ENCODE measurements at places on chromosomes 1 and 21.

DNA sequence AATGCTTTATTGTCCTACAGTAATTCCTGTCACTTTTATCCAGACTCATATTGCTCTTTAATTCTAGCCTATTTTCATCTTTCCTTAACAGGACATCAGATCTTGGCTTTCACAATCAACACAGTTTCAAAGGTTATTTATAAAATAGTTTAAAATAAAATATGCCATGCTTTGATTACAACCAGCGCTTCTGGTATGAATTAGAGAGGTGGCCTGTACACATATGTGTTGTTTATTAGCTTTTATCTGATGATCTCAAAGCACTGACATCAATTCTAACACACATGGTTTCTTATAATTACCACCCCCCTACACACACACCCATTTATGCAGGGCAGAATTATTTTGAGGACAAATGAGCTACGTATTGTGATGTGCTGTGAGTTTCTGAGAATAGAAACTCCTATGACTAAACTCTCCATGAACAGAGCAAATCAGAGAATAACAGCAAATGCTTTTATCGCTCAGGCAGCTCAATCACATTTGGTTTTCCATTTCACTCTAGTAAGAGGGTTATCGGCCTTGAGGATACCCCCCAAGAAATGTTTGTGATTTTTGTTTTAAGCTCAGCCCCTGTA, 18.0 kb downstream of the CD247 start:
- no peak for DNase-seq

- DNase-seq: no peak
Measured at GRCh38 chr1:2594001-2594640, 7.5 kb downstream of the PRXL2B start.

DNA sequence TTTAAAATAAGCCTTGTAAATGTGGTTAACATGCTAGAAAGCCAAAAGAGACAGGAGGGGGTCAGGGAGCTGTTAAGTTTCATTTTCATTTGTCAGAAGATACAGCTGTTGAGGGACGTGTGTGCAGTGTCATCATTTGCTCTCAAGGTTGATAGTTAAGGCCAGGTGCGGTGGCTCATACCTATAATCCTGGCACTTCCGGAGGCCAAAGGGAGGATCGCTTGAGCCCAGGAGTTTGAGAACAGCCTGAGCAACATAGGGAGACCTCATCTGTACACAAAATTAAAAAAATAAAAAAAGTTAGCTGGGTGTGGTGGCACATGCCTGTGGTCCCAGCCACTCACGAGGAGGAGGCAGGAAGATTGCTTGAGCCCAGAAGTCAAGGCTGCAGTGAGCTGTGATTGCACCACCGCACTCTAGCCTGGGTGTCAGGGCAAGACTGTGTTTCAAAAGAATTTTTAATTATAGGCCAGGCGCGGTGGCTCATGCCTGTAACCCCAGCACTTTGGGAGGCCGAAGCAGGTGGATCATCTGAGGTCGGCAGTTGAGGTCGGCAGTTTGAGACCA, 22.7 kb downstream of the ZBTB8OS start:
- no peak for DNase-seq

DNA sequence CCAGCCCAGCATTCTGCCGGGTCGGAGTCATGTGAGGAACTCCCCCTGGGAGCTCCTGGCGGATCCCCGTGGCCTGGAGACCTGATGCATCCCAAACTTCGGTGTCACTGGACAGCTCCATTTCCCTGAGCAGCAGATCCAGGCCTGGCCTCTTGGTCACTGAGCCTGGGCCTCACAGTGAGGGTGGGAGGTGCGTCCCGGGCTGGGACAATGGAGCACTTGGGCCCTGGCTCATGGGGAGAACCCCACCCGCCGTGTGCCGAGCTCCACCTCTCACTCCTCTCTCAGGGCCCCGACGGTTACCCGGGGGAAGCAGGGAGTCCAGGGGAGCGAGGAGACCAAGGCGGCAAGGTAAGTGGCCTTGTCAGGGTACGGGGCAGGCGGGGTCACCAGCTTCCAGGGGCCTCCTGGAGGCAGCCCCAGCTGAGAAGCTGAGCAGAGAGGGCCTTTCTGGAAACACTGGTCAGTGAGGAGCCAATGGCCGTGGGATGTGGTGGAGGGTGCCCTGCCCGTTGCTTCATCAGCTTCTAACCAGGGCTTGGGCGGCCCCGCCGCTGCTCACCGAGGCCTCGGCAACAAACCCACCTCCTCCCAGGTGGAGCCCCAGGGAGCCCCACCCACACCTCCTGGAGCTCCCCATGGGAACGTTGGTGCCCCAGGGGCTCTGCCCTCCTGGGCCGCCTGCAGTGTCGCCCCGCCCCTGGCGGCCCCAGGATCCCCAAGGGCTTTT, 19.8 kb downstream of the COL6A2 start:
- no peak for DNase-seq

- DNase-seq: no peak
Measured at GRCh38 chr1:212458817-212459216, 26.1 kb downstream of the NENF start.

DNA sequence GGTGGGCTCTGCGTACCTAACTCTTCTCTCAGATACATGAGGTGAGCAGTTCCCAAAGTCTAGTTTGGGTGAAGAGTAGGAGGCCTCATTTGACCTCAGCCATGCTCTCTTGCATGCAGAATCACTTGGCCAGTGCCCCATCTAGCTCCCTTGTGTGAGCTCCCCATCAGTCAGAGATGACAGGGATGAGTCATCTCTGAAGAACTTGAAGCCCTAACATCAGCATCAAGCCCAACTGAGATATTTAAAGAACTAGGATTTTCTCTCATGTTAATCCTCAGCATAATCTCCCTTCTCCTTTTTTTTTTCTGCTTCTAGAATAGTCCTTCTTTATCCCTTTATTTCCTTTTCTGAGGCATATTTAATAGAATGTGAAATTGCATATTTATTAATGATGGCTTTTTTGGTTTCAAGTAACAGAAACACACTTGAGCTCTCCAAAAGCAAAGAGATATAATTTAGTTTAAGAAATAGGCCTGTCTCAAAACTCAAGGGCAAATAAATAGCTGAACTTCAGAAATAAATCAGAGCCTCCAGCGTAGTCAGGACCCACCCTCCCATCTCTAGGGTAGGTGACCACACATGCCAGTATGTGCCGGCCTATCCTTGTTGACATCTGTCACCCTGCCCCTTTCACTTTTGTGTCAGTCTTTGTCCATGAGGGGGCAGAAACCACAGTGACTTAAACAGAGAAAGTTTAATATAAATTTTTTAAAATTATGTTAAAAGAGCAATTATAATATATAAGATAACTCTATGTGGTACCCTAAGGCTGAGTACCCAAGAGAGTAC, 112.3 kb downstream of the TSEN15 start:
- no peak for DNase-seq

DNA sequence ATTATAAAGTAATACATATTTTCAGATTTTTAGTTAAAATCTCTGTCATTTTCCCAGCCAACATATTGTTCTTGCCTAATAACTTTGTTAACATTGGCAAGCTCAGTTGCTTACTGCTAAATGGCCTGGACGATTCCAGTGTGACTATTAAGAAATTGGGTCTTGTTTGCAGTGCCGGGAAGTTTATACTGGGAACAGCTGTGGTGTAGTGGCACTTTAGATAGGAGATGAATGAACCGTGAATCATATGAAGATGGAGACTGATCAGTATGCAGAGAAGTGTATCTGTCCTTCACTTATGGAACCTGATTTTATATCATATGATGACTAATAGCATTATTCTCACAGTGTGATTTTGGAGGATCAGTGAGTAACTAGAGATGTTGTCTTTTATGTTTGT, 3.3 kb downstream of the CHRM3 start:
- DNase-seq: no peak

DNA sequence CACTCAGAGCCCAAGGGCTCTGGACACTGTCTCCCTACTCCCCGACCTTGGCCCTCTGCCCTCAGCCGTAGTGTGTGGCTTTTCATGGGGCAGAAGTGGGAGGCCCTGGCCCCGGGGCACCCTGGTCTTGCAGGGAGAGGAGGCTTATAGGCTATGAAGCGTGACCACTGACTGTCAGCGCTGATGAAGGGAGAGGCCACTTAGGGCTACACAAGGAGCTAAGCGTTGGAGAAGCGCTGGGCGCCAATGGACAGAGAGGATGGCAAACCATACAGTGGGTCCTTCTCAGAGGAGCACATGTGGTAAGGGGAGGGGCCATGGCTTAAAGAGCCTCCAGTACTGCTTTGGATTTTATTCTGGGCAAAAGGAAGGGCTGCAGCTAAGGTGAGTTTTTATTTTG, 7.9 kb downstream of the CRABP2 start:
- DNase-seq: no peak

- DNase-seq: no peak
Measured at GRCh38 chr1:228653748-228654147, 81.5 kb upstream of the RHOU start.

DNA sequence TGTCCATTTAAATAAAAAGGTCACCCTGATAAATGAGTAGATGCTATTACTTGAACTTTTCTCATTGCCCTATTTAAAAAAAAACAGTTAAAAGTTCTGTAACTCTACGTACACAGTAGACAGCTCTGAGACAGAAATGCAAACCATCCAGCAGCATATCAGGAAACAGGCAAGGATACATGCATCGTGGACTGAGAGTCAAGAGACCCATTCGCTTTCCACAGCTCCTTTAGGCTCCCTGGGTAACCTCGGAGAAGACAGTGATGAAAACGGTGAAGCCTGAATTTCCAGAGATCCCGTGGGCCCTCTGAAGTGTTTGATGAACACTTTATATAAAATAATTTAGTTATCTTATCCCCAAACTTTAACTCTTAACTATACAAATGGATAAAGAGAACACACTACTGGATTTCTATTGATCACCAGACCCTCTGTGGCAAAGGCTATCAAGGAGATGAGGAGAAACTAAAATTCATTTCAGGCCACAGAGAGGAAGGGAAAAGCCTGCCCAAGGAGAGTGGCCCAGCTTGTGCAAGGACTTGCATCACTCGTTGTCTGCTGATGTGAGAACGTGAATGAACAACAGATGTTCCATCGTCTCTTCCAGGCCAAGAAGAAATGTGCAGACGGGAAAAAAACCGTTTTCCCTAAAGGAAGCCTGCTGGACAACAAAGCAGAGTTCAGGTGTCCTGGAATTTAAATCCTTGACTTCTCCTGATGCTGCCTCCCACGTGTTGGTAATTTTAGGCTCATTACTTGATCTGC, 131.0 kb downstream of the TGFBR3 start:
- DNase-seq: no peak

GRCh38 chr1:34398916-34399275, 222.2 kb downstream of the C1orf94 start:
- no peak for DNase-seq

DNA sequence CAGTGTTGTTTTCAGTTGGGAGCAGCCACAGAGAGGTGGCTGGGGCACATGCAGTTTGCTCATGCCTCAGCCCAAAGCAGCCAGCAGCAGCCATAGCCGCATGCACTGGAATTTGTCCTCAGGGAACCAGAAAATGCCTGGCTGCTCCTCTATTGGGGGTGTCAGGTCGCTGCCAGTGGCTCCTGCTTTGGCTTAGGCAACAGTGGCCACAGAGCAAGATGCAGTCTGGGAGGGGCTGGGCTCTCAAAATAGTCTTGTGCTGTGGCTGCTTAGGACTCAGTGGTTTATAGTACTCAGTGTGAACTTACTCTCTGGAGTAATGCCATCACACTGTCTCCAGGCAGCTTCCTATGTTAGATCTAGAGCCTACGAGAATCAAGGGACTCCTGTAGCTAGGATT, 25.0 kb downstream of the CD55 start:
- no peak for DNase-seq

DNA sequence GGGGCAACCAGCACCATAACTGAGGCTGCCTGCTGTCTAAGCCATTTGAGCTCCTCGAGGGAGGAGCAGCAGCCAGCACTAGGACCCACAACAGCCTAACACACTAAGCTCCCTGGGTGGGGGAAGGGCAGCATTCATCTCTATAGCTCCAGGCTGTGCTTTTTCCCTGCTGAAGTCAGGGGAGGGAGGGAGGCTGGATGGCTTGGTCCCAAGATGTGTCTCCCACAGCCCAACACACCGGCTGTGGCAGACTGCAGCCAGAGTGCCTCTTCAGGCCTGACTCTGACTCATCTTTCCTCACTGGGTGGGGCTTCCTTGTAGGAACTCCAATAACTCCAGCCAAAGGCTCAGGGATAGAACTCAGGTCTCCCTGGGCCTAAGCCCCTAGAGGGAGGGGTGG, 296.3 kb downstream of the PRDM2 start:
- no peak for DNase-seq

GRCh38 chr1:33365560-33365997, 44.7 kb upstream of the A3GALT2 start:
- DNase-seq: no peak

- no peak for DNase-seq
Measured at GRCh38 chr21:43321111-43321510, 105.8 kb downstream of the SIK1 start.

- DNase-seq: no peak
Measured at GRCh38 chr1:107897438-107898345, 67.3 kb downstream of the VAV3 start.

- no peak for DNase-seq
Measured at GRCh38 chr1:230797376-230797920, 50.3 kb downstream of the CAPN9 start.

- DNase-seq: no peak
Measured at GRCh38 chr1:223716302-223716862, 4.0 kb downstream of the CAPN2 start.

DNA sequence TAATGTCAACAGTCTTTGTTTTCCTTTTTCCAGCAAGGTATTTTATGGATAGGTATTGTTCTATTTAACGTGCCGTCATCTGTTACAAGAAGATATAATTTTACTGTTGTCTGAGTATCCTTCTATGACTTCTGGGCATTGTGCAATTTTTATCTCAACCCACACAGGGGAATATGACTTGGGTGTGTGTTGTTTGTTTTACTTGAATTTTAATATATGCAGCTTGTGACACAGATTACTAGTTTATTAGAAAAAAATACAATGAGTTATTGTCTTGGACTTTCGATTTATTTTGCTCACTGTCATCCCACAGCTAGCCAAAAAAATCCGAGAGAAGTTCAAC, 111.9 kb downstream of the CACHD1 start:
- no peak for DNase-seq

- no peak for DNase-seq
Measured at GRCh38 chr1:33018112-33018511, 18.6 kb downstream of the AK2 start.

DNA sequence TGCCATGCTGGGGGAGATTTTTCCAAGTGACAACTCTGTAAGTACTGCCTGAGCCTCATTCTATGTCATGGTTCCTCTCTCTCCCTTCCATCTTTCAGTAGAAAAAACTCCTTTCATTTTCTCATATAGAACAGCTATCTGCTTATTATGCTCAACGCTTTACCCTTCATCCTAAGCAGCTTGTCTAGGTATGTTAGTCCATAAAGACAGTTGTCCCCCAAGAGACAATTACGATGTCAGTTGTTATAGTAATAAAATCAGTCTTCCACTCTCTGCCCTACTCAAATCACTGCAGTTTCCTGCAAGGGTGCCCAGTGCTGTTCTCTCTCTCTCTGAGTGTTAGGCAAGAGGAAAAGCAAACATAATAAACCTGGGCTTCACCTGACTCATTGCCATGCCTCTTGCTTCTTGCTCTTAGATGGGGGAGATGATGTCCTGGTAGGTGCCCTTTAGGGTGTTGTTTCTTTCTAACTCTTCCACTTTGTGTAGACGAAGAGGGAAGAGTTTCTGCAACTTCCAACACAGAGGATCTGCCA, 59.4 kb downstream of the PAPPA2 start:
- DNase-seq: no peak
